ENCODE measurements at places on chromosomes 3 and 15. TPM values are rescaled to one million over a fixed set of nuclear protein-coding genes. Genes with fewer than 3 reads are reported as not detected.

DNA sequence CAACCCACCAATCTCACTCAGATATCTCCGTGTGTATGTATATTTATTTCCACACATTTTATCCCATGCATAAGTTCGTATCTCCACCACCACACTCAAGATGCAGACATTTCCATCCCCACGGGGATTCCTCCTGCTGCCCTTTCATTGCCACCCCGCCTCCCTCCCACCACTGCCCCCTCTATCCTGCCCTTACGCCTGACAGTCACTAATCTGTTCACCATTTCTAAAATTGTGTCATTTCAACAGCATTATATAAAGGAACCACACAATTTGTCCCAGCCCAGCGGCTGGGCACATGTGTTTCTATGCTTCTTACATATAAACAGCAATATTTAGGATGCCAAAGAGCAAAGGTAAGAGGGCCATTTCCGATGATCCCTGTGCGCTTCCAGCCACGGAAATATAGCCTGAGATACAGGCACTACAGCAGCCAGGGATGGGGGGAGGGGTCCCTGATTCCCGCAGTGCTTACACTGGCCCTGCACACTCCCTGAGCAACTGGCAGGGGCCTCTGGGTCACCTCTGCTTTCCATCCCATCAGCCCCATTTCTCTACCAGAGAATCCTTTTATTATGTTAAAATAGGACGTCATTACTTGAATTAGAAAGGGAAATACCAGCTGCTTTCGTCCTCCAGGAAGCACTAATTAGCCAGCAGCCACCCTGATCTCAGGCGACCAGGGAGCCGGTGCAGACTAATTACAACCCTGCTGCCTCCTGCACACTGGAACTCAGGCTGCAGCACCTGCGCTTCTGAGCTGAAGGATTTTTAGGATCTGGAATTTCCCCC is 372.0 kb upstream of the ATP10A start:
- DNase-seq = peak; percentile 82

DNA sequence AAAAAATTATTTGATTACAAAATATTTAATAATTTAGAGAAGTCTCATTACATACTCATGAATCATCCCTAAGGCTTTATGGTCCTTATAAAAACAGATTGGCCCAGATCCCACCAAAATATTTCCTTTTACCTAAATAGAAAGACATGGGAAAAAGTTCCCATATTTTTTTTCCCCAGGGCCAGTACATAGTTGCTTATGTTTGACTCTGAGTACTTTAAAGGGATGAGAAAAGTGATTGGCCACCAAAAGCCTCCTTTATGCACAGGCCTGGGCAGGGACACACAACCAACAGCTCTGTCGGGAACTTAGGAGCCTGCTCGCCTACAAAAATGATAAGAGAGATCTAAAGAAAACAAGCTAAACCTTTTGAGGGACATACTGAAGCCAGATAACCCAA is 22.3 kb downstream of the KCNAB1 start:
- DNase-seq = no peak

DNA sequence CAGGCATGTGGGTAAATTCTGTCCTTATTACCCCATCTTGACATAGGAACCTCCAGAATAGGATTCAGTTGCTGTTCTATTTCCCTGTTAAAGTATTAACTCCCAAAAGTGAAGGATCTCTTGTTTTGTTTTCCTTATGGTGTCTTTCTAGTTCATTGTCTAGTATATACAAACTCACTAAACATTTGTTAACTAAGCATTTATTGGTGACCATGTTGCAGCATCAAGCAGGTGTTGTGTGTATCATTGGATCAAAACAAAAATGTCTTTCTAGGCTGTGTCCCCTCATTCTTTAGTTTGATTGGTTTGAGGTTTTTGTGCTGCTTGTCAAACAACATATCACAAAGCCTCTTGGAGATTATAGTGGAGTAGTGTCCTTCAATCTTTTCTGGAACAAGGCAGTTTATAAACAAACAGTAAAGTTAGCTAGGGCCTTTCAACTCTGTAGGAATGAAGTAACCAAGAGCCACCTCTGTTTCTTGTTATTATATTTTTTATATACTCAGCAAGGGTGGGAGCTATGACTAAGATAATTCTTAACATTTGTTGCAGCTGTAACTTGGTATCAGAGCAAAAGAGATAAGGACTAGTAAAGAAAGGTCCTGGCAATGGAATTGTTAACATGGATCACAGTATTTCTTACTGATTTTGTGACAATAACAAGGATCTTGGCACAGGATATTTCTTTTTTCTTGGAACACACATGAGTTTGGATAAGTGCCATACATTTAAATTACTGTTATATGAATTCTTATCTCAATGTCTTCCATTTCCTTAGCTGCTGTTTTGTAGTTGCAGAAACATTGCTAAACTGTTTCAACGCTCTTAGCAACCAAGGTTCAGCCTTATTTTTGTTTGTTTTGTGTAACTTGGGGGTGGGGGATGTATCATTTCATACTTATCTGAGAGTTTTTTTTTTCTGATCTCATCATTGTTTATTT is 49.3 kb downstream of the TMOD3 start:
- DNase-seq = no peak

- no peak for DNase-seq
Measured at GRCh38 chr3:160009525-160009924, 20.9 kb downstream of the IL12A start.

Gene TRMT10C
- total RNA-seq = 85.9 TPM

- no peak for DNase-seq
Measured at GRCh38 chr3:82342521-82342920, 581.1 kb upstream of the GBE1 start.

DNA sequence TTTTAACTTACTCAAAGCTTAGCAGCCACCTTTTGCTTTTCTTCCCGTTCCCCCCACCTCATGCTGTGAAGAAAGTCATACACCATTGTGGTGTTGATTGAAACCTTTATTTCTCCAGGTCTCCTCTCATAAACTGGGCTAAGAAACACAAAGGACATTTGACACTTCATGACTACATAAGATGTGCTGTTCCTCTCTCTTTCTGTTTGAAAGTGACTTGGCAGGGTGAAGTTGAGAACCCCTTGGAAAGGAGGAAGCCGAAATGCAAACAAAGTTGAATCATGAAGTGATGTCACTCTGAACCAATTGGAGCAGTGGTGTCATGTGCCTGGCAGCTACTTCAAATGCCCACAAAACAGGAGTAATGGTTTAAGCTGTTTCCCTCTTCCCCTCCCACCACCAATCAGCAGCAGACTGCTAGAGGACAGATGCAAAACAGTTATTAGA is 174.7 kb downstream of the IGF1R start:
- DNase-seq = peak; percentile 42

DNA sequence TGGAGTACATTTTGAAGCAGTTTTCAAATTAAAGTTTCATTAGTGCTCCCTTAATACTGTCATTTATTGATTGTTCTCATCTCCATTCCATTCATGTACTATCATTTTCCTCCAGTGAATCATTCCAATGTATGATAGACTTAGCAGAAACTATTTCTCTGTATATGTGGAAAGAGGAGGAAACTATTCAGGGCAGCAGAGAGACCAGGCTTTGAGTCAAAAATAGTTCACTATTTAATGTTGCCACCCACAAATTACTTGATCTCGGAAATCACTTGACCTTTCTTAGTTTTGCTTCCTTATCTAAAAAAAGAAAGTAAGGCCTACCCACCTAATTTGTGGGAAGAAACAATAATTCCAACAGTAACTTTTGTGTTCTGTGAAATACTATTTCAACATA is 610.5 kb upstream of the ZNF385D start:
- DNase-seq = no peak

GRCh38 chr15:92654662-92655061 is 913 bp downstream of the FAM174B start:
- no peak for DNase-seq

Gene CHST14
- total RNA-seq = 17.5 TPM

Gene OR5K2
- not detected for total RNA-seq

- no peak for DNase-seq
Measured at GRCh38 chr3:152738656-152739055, 96.3 kb upstream of the P2RY1 start.

DNA sequence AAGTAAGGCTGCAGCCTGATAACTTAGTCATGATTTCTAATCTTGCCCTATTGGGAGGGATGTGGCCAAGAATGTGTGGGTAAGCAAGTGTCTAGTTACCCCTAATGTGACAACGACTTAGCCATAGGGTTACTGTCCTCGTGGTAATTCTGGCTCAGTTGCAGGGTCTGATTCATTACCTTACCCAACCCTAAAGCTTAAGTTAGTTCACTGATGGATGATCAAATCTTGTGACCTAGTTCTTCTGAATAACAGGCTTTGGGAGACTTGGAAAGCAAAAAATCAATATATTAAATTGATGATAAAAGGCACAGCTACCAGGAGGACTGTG is 1.6 kb upstream of the INTS14 start:
- no peak for DNase-seq

Gene MAGEF1
- 88.1 TPM for total RNA-seq

DNA sequence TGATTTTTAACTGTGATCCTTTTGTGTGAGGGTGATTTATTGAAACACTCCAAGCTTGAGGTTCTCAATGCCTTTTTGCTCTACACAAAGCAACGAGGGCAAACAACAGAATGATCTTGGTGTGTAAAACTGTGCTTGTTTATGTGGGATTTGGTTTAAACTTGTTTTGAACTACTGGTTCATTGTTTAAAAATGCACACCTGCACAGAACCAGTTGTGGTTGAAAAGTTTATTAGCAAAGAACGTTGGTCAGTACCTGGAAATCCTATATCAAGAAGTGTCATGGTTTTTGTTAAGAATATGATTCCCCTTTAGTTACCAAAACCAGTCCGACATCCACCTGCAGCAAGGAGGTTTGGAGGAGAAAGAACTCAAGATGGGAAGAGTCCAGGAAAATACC is 239.4 kb downstream of the WNT5A start:
- DNase-seq = no peak

All from neural progenitor cell (in vitro differentiated cells).